ENCODE measurements at places on chromosomes 12 and 14. TPM values are rescaled to one million over a fixed set of nuclear protein-coding genes. Genes with fewer than 3 reads are reported as not detected.

GSC gene
- not detected for total RNA-seq

KRT2 gene
- not detected for total RNA-seq

SOX5 gene
- 6.2 TPM for total RNA-seq

ZNF385A gene
- total RNA-seq = 2.6 TPM

NGB gene
- not detected for total RNA-seq

ANGEL1 gene
- total RNA-seq = 13.5 TPM

RPS26 gene
- 214 TPM for total RNA-seq

SMAGP gene
- 4.2 TPM for total RNA-seq

CLEC4D gene
- total RNA-seq = not detected

STXBP6 gene
- 5.6 TPM for total RNA-seq

SRRM4 gene
- total RNA-seq = not detected

OTUB2 gene
- 2.6 TPM for total RNA-seq

CLBA1 gene
- 9.2 TPM for total RNA-seq

KLHDC1 gene
- total RNA-seq = 3.6 TPM
